ENCODE measurements at places on chromosomes 6 and 20.
A peak's percentile ranks its signal among the peaks of the same experiment; 100 is the strongest.

- DNase-seq = no peak
Measured at GRCh38 chr20:62285722-62286121, 17.1 kb upstream of the ADRM1 start.

GRCh38 chr6:47440719-47441118, 36.9 kb upstream of the CD2AP start:
- DNase-seq = no peak

DNA sequence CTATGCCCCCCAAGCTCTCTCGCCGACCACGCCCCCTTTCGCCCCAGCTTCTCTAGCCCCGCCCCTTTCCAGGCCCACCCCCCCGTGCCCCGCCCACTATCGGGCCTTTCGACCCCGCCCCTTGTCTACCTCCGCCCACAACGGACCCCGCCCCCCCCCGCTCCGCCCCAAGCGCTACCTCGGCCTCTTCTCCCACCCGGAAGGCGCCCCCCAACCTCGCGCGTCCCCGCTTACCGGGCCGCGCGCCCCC, 200 bp downstream of the ZBTB22 start:
- DNase-seq = no peak

GRCh38 chr20:8946036-8946940, 122.6 kb upstream of the PLCB4 start:
- no peak for DNase-seq

DNA sequence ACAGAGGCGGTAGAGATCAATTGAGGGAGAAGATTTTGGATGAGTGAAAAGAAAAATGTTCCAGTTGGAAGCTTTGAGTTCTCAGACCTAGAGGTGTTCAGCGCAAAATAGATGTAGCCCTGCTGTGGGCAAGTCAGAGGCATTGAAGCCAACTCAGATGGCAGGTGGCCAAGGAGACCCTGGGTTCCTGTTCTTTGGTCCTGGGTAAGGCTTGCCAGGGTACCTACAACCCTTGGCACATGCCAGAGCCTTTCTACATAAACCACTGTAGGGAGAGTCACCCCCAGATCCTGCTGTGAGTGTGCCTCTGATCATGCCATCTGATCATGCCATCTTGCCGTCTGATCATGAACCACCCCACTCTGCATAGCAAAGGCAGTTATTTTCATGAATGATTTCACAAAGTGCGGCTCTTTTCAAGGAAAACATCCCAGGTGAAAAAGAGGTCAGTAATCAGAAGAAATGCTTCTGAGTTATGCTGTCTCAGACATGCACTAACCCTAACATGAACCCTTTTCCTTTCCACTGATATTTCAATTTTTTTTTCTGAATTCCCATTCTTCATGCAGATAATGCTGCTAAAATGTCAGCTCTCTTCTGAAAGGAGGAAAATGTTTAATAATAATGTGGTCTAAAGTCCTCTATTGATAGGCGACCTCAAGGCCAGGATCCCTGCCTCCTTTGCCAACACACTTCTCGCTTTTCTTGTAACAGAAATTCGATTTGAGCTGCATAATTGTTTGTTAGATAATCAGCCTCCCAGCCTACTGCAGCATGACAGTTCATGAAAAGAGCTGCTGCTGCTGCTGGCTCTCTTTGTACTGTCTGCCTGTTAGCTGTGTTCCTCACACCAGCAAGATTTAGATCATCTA, 153.6 kb downstream of the MTHFD1L start:
- no peak for DNase-seq

GRCh38 chr6:108476376-108476775, 84.3 kb upstream of the FOXO3 start:
- DNase-seq = no peak

DNA sequence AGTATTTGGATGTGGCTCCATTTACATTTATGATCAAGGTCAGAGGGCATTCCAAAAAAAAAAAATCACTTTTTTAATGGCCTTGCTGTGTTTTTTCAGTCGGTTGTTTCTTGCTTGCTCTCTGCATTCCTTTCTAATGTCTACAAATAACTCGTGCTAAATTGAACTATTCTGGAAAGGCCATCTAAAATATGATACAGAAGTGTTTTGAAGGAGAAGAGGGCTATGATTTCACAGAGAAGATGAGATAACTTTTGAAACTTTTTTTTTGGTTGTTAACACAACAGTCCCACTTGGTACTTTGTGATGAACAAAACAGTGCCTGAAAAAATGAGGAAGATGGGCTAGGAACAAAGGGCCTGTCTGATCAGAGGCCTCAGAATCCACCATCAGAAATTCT, 156.1 kb upstream of the SMLR1 start:
- DNase-seq = no peak

DNA sequence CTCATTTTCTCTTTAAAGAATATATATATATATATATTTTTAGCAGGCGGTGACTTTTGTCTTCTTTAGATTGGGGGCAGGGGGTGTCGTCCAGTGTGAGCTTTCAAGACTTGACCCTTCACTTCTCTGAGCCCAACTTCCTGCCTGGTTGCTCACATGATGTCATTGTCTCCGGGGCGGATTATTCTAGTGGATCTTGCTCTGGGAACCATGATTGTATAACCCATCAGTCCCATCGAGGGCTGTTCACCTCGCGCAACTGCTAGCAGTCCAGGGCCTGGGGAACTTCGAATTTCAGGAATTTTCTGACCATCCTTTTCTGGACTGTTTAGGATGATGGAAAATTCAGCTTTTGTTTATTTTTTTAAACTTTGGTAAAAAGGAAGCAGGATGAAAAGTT, 1.0 kb downstream of the IGF2R start:
- DNase-seq = no peak

GRCh38 chr6:2715737-2716136, 35.0 kb downstream of the MYLK4 start:
- no peak for DNase-seq

DNA sequence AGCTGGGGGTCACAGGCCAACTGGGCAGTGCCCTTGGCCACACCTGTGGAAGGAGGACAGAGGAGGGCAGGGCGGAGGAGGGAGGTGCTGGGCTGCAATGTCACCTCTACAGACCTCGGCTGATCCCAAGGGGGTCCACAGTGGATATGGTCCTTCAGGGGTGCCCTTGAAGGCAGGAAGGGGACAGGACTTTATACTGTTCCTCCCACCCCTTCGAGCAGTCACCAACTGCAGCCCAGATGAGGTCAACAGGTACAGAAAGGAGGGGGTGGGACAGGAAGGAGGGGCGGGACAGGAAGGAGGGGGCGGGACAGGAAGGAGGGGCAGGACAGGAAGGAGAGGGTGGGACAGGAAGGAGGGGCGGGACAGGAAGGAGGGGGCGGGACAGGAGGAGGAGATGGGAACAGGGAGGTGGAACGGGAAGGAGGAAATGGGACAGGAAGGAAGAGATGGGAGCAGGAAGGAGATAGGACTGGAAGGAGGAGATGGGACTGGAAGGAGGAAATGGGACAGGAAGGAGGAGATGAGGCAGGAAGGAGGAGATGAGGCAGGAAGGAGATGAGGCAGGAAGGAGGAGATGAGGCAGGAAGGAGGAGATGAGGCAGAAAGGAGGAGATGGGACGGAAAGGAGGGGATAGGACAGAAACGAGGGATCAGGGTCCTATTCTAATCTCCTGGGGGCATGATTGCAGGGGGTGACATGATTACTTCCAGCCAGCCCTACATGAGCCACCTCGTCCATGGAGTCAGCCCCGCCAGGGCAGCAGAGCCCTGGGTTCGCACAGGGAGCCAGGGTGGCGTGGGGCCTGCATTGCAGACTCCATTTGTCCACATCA, 19.4 kb upstream of the MRGBP start:
- DNase-seq = peak; percentile 52

- no peak for DNase-seq
Measured at GRCh38 chr6:53692172-53692571, 26.6 kb upstream of the KLHL31 start.

DNA sequence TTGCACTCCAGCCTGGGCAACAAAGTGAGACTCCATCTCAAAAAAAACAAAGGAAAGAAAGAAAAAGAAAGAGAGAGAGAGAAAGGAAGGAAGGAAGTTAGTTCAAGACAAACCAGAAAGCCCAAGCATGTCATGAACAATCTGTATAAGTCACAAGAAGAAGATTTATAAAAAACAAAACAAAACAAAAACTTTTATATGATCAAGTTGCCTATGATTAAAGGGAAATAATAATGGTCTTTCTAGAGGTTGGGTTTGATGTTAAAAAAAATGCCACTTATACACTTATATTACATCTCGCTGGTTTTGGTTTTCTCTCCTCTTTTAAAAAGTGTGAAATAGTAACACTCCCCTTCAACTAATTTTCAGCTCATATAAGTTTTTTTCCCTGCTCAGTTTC, 146.2 kb upstream of the CARMIL1 start:
- no peak for DNase-seq

- DNase-seq = no peak
Measured at GRCh38 chr6:84866715-84867114, 102.3 kb upstream of the TBX18 start.

- DNase-seq = no peak
Measured at GRCh38 chr6:53861518-53861917, 66.7 kb downstream of the LRRC1 start.

- no peak for DNase-seq
Measured at GRCh38 chr6:30837870-30838269, 46.4 kb upstream of the DDR1 start.

GRCh38 chr6:153980171-153980570, 58.9 kb upstream of the OPRM1 start:
- DNase-seq = no peak

- DNase-seq = no peak
Measured at GRCh38 chr6:21918041-21918440, 324.5 kb downstream of the SOX4 start.

GRCh38 chr6:92216717-92217116, 1202.6 kb downstream of the EPHA7 start:
- DNase-seq = no peak

DNA sequence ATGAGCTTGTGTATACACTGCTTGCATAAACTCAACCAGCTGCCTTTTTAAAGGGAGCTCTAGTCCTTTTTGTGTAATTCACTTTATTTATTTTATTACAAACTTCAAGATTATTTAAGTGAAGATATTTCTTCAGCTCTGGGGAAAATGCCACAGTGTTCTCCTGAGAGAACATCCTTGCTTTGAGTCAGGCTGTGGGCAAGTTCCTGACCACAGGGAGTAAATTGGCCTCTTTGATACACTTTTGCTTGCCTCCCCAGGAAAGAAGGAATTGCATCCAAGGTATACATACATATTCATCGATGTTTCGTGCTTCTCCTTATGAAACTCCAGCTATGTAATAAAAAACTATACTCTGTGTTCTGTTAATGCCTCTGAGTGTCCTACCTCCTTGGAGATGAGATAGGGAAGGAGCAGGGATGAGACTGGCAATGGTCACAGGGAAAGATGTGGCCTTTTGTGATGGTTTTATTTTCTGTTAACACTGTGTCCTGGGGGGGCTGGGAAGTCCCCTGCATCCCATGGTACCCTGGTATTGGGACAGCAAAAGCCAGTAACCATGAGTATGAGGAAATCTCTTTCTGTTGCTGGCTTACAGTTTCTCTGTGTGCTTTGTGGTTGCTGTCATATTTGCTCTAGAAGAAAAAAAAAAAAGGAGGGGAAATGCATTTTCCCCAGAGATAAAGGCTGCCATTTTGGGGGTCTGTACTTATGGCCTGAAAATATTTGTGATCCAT, 15.3 kb downstream of the TNFAIP3 start:
- DNase-seq = no peak

DNA sequence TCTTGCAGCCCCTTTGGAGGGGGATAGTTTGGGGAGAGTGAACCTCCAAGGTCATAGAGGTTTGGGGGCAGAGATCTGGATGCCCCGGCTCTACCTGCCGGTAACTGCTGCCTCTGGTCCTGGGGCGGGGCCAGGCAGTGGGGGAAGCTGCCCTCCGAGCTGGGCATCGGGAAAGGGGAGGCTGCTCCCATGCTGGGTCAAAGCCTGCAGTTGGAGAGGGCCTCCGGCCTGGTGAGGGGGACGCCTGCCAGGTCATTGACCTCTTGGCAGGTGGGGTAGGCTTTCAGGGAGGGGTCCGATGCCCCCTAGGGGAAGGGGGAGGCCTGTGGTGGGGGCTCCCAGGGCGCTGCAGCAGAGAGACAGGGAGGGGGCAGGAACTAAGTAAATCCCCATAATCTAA, 7.1 kb downstream of the COL11A2 start:
- no peak for DNase-seq

- no peak for DNase-seq
Measured at GRCh38 chr6:43742931-43743632, 26.9 kb upstream of the VEGFA start.

DNA sequence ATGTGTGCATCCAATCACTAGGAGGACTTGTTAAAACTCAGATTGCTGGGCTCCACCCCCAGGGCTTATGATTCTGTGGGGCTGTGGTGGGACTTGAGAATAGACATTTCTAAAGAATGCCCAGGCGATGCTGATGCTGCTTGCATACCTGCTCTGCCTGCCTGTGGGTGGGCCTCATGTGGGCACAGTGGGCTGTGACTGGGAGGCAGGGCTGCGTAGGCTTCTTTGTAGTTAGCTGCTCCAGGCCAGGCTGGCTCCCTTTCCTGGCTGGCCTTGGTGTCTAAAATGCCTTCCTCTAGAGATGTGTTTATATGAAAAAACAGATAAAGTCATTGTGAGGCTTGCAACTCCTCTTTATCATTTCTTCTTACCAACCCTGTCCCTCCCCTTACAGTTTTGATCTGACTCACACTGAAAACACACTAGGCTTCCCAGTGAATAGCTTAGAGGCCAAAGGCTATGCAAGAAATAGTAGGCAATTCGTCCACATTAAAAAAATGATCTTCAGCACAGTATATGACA, 495.5 kb upstream of the MAP3K7 start:
- no peak for DNase-seq

DNA sequence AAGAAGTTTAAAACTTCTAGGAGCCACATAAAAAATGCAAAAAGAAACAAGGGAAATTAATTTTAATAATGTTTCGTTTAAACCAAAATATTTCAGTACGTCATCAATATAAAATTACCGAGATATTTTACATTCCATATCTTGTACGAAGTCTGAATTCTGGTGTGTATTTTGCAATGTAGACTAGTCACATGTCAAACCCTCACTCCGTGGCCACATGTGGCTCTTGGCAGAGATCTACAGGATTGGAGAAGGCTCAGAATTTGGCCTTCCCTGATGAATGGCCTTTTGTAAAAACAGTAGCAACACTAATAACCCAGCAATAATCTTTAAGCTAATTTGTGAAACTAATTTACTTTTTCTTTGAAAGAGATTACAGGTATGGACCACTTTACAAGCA, 217.1 kb downstream of the PRL start:
- no peak for DNase-seq

GRCh38 chr20:15851576-15852215, 721.6 kb downstream of the KIF16B start:
- no peak for DNase-seq

DNA sequence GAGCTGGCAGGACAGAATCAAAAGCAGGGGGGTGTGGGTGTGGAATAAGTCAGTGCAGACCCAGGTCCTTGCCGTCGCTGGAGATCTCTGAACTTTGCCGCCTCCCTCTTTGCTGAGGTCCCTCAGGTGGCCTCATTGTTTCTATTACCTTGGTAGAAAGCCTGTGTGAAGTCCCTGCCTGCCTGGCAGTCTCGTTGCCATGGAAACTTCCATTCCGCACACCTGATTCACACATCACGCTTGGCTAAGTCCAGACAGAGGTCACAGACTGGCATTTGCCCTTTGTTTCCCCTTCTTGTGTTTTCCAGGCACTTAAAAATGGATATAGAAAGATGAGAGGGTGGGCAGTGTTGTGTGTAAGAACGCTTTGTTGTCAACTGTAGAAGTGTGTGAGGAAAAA, 260.6 kb downstream of the PRL start:
- DNase-seq = no peak
